ENCODE measurements at places on chromosomes 3 and 15. TPM values are rescaled to one million over a fixed set of nuclear protein-coding genes. Genes with fewer than 3 reads are reported as not detected.

Gene CERS3
- total RNA-seq: not detected

Gene RTP3
- 0.43 TPM for total RNA-seq

Gene CILP
- total RNA-seq: under 0.01 TPM

Gene GOLGA6A
- not detected for total RNA-seq

Gene PP2D1
- not detected for total RNA-seq

Gene TRIM71
- not detected for total RNA-seq

Gene CD80
- total RNA-seq: not detected

Gene SLC9C1
- not detected for total RNA-seq

Gene DUOXA1
- total RNA-seq: not detected

Gene TEX55
- not detected for total RNA-seq

Gene MYO9A
- 51.8 TPM for total RNA-seq

Gene FAM3D
- not detected for total RNA-seq

Gene CCR8
- not detected for total RNA-seq

Gene RAF1
- 111 TPM for total RNA-seq

Gene UBE2E1
- 62.2 TPM for total RNA-seq

Gene PROS1
- 12.1 TPM for total RNA-seq

Gene NANOGP8
- total RNA-seq: 0.32 TPM

Gene HACD2
- total RNA-seq: 19.3 TPM

Gene ACOX2
- 12.1 TPM for total RNA-seq

Gene ACKR4
- total RNA-seq: 9.5 TPM

Gene ZNF501
- total RNA-seq: 5.2 TPM

Gene SLCO3A1
- 8.6 TPM for total RNA-seq

Gene MELTF
- total RNA-seq: 5.2 TPM

Gene CKMT1A
- not detected for total RNA-seq

Gene HTR3E
- total RNA-seq: not detected

Gene LRRFIP2
- total RNA-seq: 84.2 TPM

Gene ZDHHC3
- 58.3 TPM for total RNA-seq

Gene MYL3
- 1.7 TPM for total RNA-seq

Gene TP53BP1
- 83.4 TPM for total RNA-seq

Gene FAM219B
- total RNA-seq: 41.5 TPM

Gene GHRL
- 0.32 TPM for total RNA-seq

Gene UROC1
- total RNA-seq: under 0.01 TPM

Gene DET1
- total RNA-seq: 7.8 TPM
